ENCODE measurements at places on chromosomes 12 and 14.

DNA sequence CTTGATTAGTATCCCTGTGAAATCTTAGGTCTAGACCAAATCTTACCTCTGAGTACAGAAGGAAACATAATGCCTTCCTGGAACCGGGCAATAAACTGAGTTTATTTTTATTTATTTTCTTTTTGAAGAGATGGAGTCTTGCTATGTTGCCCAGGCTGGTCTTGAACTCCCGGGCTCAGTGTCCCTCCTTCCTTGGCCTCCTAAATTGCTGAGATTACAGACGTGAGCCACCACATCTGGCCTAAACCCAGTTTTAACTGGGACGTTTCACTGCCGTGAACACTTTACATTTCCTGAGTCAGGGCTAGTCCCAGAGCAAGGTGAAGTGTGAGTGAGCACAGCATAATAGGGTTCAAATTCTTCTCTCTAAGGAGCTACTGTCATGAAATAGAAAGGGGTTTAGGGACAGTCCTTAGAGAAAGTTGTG is 671 bp downstream of the GUCY2C start:
- DNase-seq: no peak

GRCh38 chr14:96221109-96221650 is 16.5 kb downstream of the BDKRB2 start:
- DNase-seq: no peak

DNA sequence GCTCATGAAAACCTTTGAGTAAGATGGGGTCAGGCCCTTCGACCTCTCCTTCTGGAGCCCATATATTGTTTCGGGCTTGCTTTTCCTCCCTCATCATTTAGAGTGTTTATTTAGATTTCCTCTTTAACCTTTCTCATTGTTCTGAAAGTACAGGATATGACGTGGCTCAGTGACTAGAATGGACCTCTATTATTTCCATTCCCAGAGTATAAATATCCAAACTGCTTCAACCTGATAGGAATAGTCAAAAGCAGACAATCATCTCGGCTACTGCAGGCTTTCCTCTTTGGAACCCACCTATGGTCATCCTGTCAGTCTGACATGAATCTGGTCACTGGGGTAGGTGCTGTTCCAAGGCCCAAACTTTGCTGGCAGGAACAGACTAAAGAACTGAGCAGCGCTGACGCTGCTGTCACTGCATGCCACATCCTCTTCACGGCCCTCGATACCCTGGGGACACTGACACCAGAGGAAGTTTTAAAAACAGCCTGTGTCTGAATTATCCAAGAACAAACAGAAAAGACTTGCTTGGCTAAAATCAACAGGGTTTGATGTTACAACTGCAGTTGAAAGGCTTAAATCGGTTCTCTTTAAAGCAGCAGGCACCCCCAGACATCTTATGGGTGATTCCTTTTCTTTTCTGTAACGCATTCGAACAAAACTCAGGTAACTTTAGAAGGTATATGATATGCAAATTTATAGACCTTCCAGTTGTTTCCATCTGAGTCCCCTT is 5.0 kb upstream of the DDX47 start:
- peak; percentile 21 for DNase-seq

- DNase-seq: no peak
These were observed 53.9 kb downstream of the ANAPC7 start for GRCh38 chr12:110349514-110350151.

DNA sequence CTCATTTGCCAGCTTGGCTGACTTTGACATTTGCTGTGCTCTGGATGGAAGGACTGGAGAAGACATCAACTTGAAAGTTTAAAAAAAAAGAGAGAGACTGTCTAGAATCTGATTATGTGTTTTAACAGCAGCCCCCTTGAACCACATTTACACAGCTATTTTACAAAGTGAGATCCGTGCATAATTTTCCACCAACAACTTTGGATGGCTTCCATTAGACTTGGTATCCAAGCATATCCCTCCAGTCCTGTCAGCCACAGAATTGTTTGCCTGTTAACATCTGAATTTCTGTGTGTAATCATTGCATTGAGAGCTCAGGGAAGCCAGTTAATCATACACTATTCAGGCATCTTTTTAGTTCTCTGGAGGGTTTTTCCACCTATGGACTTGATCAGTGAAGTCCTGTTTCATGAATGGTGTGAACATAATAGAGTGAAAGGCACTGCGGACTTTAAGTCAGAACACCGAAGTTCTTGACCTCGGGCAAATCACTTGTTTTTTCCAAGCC is 93.7 kb downstream of the SAMD4A start:
- DNase-seq: no peak

DNA sequence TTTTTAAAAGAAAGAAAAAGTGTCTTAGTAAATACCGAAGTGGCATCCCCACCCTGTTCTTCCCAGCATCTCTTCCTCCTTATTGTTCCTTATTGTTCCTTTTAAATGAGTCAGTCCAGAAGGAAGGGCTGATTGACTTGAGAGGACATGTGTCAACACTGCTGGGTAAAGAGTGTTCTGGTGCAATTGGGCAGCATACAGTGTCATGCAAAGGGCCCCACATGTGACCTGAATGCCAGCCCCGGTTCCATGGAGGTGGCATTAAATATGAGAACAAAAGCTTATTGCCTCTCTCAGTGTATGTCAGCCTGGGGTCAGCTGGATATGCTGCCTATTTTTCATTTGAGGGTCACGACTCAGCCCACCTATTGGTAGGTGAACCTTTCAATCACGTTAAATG is 58.9 kb upstream of the RIC8B start:
- DNase-seq: no peak

DNA sequence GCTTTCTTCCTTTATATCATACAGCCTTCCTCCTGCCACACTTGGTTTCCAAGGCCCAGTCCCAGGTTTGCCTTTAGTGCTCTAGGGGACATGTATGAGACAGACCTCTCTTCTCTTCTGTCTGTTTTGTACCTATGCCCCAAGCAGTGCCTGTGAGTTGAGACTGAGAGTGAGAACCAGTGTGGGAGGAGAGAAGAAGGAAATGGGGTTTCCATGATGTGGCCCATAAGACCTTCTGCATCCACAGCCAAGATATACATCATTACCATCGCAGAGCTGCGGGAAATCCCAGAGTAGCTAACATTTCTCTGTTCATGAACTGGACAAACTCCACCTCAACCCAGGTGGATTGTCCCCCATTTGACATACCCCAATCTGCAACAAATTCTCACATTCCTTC is 2.8 kb downstream of the TESPA1 start:
- DNase-seq: no peak

DNA sequence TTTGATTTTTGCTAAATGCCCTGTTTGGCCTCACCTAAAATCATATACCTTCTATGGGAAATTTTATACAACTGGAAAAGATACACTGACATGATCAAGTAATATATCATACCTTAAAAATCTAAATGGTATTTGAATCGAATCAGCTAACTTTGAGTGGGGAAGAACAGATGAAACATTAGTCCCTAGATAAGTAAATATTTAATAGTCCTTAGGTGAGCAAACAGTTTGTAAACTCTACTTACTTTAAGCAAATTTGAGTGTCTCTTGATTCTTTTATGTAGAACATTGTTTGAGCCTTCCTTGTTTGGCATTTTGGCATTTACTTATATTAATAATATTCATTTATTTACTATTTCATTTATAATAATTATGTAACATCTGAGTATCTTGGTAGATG is 195.7 kb upstream of the GARIN2 start:
- no peak for DNase-seq

DNA sequence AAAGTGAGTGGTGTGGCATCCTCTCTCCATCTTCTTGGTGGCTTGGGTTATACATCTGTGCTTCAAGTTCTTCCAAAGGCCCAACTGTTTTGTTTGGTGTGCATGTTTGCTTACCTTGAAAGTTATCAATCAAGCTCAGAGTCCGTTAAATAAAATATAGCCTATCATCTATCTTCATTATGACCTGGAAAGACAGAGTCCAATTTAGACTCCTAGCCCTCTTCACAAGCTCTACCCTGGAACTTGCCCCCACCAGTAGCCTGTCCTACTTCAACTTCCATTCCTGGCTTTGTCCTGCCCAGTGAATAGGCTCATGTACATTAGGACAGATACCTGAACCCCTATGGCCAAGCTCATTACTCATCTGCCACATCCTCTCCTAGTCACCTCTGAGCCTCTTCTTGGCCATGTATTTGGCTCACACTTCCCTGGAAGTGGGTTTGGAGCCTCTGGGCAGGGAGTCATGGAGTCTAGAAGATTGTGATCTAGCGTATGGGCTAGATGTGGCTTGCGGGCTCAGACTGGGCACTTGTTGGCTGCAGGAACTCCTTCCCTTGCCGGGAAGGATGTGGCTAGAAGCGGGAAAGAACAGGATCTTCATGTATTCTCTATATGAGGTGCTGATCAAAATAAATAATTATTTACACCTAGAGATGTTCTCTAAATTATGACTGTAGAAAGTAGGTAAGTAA is 6.4 kb upstream of the SSTR1 start:
- DNase-seq: no peak

DNA sequence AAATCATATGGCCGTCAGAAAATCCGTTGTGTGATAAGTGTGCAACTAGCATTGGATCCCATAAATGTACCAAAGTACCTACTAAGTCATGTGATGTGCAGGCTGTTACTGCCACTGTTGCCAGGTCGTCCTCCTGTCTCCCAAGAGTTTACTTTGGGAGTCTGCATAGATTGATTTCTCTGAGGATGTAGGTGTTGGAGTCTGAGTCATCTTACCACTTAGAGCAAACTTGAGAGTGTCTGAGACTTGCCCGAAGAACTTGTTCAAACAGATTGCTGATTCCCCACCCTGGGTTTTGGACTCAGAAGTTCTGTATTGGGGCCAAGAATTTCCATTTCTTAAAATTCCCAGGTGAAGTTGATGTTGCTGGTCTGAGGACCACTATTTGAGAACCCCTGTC is 11.4 kb downstream of the TMX1 start:
- no peak for DNase-seq

GRCh38 chr14:34792598-34792997 is 78.2 kb upstream of the CFL2 start:
- DNase-seq: no peak

- DNase-seq: no peak
These were observed 40.6 kb downstream of the ATF7 start for GRCh38 chr12:53585448-53586125.

DNA sequence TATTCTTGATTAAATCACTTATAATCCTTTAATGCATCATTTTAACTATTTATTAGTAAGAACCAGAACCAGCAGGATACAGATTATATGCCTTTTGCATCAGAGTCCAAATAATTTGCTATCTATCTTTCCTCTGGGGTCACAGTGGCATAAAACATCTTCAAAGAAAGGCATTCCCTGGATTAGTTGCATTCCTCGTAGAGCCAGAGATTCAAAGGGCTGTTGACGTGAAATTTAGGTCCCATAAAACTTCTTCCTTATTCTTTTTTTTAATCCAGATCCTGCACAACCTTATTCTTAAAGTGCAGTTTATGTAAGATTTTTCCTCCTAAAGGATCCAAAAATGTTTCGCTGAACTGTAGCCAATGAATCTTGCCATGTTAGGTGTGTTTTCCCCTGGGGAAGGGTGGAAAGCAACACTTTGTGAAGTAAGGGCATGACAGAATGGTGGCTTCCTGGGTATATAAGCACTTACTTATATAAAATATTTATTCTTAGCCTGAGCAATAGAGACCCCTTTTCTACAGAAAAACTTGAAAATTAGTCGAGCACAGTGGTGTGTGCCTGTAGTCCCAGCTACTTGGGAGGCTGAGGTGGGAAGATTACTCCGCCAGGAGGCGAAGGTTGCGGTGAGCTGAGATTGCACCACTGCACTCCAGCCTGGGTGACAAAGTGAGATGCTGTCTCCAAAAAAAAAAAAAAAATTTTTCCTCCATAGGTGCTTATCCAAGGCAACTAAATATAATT is 208.7 kb downstream of the PCNX1 start:
- no peak for DNase-seq

- DNase-seq: peak; percentile 18
These were observed 30.2 kb upstream of the CIPC start for GRCh38 chr14:77067632-77068516.

- no peak for DNase-seq
These were observed 7.4 kb upstream of the CD9 start for GRCh38 chr12:6192604-6193380.

- DNase-seq: no peak
These were observed 299.3 kb upstream of the STXBP6 start for GRCh38 chr14:25349269-25349668.

GRCh38 chr12:13093191-13093847 is 10.1 kb downstream of the GSG1 start:
- no peak for DNase-seq

DNA sequence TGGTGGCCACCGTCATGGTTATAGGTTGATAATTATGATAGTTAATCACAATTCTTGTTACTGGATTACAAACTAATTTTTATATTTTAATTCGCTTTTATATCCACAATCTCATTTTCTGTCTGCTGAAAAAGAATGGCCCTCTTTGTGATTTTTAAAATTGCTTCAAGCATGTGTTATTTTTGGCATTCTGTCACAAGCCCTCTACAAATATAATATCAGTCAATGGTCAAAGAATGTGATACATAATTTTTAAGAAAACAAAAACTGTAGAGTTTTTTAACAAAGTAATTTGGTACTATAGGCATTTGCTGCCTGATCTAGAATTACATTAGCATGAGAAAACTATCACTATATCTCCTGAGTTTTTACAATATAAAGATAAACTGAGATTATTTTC is 352.0 kb upstream of the TMTC1 start:
- no peak for DNase-seq

- DNase-seq: no peak
These were observed 6.2 kb upstream of the DDX55 start for GRCh38 chr12:123595729-123596128.

GRCh38 chr14:68749487-68750475 is 43.1 kb downstream of the ZFP36L1 start:
- no peak for DNase-seq

GRCh38 chr14:71905860-71906259 is 26.4 kb upstream of the RGS6 start:
- no peak for DNase-seq

GRCh38 chr14:62307844-62308243 is 545.6 kb downstream of the SNAPC1 start:
- no peak for DNase-seq

- DNase-seq: no peak
These were observed 8.2 kb downstream of the ARHGEF40 start for GRCh38 chr14:21078287-21078686.

DNA sequence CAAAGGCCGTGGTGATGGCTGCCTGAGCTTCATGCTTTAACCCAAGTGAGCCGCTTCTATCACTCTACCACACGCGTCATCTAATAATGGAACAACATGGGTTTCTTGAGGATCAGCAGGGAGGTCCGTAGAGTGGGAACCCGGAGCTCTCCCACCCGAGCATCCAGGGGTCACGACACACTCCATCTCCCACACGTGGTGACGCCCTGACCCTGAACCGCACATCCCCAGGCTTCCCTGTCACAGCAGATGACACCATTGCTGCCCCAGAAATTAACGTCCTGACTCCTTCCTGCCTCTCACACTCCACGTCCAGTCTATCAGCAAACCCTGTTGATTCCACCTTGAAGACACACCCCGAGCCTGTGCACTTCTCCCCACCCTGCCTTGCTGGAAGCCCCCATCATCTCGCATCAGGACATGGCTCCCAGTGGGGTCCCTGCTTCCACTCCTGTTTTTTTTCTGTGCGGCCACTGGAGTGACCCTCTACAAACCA is 163.2 kb downstream of the PIWIL1 start:
- DNase-seq: no peak

- DNase-seq: no peak
These were observed 153.4 kb upstream of the PELI2 start for GRCh38 chr14:55964821-55965220.

Measured in stimulated activated CD8-positive, alpha-beta memory T cell treated with anti-CD3 and anti-CD28 coated beads, Interleukin-15, amount 100 ng/mL, for 1 hour (primary cell).